ENCODE measurements at places on chromosomes 12 and 14.

DNA sequence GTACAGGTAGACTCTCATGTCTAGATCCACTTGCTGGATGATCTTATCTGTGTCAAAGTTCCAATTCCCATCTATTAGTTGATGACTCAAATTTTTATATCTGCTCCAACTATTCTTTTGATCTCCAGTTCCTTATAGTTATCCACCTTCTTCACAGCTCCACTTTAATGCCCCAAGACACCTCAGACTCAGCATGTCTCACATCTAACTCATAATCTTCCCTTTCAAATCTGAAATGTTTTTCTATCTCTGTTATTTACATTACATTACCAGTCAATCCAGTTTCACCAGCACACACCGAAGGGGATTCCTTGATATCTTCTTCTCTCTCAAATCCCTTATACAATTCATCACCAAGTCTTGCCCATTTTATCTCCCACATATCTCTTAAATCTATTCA, 3.7 kb upstream of the METAP2 start:
- DNase-seq = no peak

GRCh38 chr14:35344107-35344807, 52.1 kb downstream of the PSMA6 start:
- no peak for DNase-seq

DNA sequence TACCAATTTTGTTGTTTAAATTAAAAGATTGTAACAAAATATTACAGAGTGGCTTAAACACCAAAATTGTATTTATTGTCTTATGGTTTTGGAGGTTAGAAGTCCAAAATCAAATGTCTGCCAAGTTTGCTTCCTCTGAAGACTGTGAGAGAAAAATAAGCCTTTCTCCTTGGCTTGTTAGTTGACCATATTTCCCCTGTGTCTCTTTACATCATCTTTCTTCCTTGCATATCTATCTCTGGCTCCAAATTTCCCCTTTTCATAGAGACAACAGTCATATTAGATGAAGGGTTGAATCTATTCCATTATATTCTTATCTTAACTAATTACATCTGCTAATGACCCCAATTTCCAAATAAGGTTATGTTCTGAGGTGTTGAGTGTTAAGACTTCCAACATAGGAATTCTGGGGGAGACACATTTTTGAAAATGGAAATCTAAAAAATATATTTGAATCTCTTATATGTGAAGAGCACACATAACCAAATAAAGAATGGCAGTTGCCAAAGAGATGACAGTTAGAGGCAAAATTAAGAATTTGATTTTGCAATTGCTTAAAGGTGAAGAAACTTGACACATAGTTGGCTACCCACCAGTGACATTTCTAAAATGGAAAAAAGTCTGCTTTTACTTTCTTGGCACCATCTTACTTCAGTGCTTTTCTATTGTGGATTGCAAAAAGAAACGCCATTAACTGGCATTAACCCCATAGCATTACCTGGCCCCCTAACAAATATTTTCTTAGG, 407.2 kb downstream of the FSCB start:
- no peak for DNase-seq

GRCh38 chr12:20434996-20435395, 66.7 kb downstream of the PDE3A start:
- DNase-seq = no peak

DNA sequence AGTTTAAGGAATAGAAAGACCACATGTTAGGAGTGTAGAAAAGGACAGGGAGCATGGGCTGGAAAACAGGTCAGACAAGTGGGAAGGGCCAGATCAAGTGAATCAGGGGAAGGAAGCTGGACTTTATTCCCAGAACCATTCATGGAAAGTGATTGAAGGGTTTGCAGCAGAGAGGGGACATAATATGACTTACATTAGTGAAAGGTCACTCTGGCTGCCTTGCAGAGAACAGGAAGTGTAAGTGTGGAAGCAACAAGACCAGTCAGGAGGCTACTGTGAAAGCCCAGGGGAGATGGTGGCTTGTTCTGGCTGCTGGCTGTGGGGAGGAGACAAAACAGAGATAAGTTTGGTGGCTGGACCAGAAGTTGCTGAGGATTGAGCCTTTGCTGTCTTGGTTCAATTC, 69.1 kb downstream of the VCPKMT start:
- DNase-seq = no peak

- no peak for DNase-seq
Observed at GRCh38 chr12:75982169-75982564, 49.4 kb downstream of the PHLDA1 start.

- DNase-seq = no peak
Observed at GRCh38 chr12:14171106-14171505, 189.7 kb upstream of the GRIN2B start.

DNA sequence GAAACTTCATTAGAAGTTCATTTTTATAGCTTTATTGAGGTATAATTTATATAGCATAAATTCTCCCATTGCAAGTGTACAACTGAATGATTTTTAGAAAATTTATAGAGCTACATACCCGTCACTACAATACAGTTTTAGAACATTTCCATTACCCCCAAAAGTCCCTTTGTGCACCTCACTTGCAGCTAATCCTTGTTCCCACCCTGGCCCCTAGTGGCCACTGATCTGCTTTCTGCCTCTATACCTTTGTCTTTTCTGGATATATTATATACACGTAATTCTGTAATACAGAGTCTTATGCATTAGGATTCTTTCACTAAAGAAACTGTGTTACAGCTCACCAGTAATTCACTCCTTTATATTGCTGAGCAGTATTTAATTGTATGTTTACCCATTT, 145.1 kb upstream of the DIO2 start:
- no peak for DNase-seq

GRCh38 chr12:49345051-49345824, 1.4 kb upstream of the DNAJC22 start:
- peak; percentile 41 for DNase-seq

- DNase-seq = no peak
Observed at GRCh38 chr12:92261071-92261470, 115.4 kb upstream of the BTG1 start.

GRCh38 chr12:124557518-124558223, 9.7 kb downstream of the NCOR2 start:
- no peak for DNase-seq
